ENCODE measurements at places on chromosomes 7 and 10.

GRCh38 chr10:48883701-48884100, 55.9 kb downstream of the LRRC18 start:
- no peak for DNase-seq

- DNase-seq = no peak
Observed at GRCh38 chr7:91310830-91311460, 46.7 kb downstream of the FZD1 start.

GRCh38 chr10:20254078-20254477, 437.8 kb downstream of the PLXDC2 start:
- no peak for DNase-seq

- no peak for DNase-seq
Observed at GRCh38 chr10:99304862-99305229, 24.3 kb upstream of the CNNM1 start.

GRCh38 chr10:361203-362081, 226.2 kb downstream of the ZMYND11 start:
- DNase-seq = peak; percentile 44

DNA sequence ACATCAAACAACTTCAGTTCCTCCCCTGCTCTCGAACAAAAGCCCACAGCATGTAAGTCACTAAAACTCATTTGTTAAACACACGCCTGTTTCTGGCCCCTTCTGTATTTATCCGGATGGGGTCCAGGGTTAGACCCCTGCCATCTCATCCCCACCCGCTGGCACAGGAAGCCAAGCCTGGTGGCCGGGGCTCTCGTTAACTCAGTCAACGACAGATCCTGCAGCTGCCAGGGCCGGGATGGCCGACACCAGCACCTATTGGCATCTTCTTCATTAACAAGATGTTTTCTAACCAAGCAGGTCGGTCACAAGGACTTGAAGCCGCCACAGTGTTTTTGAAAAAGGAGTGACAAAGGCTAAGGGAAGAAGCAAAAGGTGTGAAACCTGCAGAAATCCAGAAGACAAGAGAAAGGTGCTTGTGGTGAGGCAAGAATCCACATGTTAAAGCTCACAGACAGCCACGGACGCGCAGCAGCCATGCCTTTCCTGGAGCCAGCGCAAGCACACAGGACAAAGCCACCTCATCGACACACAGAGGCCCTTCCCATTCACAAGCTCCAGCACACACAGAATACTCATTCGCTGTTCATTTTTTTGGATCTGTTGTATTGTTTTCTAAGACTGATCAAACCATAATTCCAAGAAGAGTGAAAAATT, 202.7 kb downstream of the DIP2C start:
- DNase-seq = no peak

- no peak for DNase-seq
Observed at GRCh38 chr10:112755446-112756234, 194.4 kb upstream of the TCF7L2 start.

GRCh38 chr10:111560027-111560426, 483.2 kb downstream of the ADRA2A start:
- DNase-seq = no peak

DNA sequence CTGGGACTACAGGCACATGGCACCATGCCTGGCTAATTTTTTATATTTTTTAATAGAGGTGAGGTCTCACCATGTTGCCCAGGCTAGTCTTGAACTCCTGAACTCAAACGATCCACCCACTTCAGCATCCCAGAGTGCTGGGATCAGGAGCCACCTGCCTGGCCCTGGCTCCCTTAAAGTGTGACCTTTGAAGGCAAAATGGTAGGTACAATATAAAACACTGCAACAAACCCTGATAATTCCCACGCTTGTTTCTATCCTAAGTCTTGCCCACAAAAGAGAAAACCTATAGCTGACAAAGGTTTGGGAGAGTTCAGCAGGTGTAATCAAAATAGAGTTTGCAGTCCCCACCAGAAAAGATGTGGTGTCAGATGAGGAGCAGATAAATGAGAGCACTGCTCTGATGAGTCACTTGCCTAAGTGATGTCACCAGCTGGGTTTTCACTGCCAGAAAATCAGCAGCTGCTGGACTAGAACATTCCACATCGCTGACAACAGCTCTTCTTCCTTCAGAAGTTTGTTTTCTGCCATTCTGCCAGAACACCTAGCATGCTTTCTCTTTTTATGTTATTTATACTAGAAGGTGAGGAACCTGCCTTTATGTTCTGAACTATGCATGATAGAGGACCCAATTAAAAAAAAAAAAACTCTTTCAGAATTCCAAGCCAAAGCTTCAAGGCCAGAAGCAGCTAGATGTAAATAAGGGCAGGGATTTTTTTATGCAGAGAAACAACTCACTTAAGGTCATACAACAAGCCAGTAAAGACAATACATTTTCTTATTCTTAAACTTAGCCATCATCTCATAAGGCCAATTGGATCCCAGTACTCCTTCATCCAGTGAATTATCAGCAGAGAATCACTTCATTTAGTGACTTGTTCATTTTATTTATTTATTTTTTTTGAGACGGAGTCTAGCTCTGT, 18.0 kb downstream of the PURB start:
- no peak for DNase-seq

GRCh38 chr7:136877990-136878389, 9.5 kb downstream of the CHRM2 start:
- DNase-seq = no peak

GRCh38 chr7:24869572-24869971, 110.4 kb downstream of the OSBPL3 start:
- no peak for DNase-seq

DNA sequence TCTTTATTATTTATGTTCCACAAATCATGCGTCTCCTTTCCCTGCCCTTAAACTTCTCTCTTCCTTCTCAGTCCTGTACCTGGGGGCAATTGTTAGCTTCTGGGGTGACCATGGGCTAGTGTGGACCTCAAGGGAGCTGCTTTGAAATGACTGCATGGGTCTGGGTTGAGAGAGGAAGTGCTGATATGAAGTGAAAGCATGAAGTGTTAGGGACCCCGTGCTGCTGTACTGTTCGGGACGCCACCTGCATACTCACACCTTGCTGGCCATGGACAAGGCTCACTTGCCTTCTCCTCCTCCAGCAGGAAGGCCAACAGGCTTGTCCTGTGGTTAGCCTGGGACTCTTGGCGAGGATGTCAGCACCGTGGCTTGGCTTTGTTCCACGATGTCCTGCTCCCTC, 56.7 kb downstream of the MTPN start:
- DNase-seq = no peak

DNA sequence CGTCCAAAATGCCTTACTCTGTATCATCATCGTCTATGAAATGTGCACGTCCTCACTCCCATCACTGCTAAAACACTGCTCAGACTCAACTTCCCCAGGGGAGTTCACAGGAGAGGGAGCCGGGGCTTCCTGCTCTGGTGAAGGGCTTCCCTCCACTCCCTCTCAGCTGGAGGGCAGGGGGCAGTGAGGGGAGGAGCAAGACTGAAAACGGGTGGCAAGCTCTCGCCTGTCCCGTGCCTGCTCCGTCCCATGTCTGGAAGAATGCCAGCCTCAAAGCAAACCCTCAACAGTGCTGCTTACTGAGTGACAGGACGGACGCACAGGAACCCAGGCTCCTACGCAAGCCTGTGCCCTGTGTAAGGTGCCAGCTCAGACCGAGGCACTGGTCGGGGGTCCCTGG, 25.1 kb downstream of the PRKAG2 start:
- no peak for DNase-seq

- DNase-seq = no peak
Observed at GRCh38 chr7:88866265-88866863, 70.8 kb upstream of the TEX47 start.

GRCh38 chr7:98354511-98355249, 46.2 kb downstream of the BAIAP2L1 start:
- DNase-seq = no peak

DNA sequence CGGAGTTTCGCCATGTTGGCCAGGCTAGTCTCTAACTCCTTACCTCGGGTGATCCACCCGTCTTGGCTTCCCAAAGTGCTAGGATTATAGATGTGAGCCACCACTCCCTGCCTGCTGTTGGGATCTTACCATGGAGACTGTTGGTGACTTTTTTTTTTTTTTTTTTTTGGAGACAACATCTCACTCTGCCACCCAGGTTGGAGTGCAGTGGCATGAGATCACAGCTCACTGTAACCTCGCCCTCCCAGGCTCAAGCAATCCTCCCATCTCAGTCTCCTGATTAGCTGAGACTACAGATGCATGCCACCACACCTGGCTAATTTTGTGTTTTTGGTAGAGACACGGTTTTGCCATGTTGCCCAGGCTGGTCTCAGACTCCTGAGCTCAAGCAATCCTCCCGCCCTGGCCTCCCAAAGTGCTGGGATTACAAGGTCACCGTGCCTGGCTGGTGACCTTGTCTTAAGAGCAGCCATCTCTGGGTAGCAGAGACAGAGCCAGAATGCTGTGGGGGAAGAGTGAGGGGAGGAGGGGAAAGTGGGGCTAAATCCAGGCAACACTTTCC, 25.7 kb upstream of the ASCC1 start:
- no peak for DNase-seq

Data from NCI-H774 (cell line).